GM12892 (cell line): ENCODE measurements at places on chromosomes 6 and 20.

GRCh38 chr6:21176197-21176596 lies 417.4 kb upstream of the SOX4 start:
- DNase-seq = no peak

GRCh38 chr6:122610690-122611455 lies 668 bp downstream of the PKIB start:
- DNase-seq = peak; percentile 17

- no peak for DNase-seq
Observed at GRCh38 chr20:4435225-4435624, 286.5 kb upstream of the PRND start.

DNA sequence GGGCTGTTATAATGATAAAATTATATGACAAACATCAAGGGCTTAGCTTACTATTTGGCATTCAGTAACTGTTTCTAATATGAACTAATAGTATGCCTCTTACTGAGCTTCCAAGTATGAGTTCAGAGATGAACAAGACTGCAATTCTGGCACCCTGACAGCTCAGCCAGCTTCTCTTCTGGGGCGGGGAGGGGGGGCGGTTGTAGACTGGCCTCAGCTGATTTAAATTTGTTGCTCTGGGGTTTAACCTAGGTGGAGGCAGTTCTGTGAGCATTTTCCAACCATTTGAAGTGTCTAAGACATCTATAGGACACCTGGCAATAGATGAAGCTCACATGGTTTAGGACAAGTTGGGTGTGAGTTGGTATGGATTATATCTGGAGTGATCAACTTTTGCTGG lies 401.9 kb downstream of the QKI start:
- DNase-seq = no peak
